Activated gamma-delta T cell (primary cell): ENCODE measurements at places on chromosomes 7 and 10.

DNA sequence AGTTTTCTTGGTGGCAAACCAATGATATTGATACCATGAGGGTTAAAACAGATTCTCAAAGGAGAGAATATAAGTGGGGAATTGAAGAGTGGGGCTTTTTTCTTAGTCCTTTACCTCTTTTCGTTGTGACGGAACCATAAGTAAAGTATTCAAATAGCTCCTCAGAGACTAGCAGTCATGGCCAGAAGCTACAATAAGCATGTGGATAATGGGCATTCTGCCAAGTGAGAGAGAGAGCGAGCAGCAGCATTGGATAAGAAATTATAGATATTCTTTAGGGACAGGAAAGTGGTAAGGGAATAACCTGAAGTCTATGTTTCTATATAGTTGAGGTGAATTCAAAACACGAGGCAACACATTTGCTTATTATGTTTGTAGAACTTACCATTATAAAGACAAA lies 235.1 kb downstream of the SEMA3E start:
- no peak for DNase-seq

GRCh38 chr10:25226775-25227682 lies 52.2 kb downstream of the GPR158 start:
- no peak for DNase-seq

DNA sequence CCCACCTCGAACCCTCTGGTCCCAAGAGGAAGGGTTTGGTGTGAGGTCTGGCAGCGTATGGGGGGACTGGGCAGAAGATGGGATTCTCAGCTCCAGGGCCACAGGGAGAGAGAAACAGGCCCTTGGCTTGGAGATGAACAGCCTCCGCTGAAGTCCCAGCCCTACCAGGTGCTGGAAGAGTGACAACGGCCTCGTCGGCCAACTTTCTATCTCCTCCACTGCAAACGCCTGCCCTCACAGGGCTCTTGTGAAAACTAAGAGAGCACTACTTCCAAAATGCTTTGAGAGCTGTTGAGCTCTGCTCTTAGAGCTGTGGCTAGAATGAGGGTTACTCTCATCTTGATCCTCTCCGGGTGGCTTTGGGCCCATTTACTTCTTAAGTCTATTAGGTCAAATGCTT lies 63.5 kb downstream of the AFAP1L2 start:
- no peak for DNase-seq

GRCh38 chr7:149725426-149725821 lies 48.0 kb downstream of the ZNF467 start:
- DNase-seq = no peak

DNA sequence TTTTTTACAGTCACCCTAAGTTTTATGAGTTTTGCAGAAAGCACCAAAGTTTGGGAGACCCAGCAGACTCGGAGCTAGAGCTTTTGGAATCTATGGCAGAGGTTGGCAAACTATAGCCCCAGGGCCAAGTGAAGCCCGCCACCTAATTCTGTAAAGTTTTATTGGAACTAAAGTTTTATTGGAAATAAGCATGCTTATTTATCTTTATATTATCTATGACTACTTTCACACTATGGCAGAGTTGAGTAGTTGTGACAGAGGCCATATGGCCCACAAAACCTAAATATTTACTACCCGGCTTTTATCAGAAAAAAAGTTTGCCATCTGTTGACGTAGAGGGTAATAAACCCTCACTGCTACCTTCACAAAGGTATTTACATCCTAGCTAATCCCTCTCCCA lies 267.6 kb downstream of the GPAM start:
- no peak for DNase-seq

DNA sequence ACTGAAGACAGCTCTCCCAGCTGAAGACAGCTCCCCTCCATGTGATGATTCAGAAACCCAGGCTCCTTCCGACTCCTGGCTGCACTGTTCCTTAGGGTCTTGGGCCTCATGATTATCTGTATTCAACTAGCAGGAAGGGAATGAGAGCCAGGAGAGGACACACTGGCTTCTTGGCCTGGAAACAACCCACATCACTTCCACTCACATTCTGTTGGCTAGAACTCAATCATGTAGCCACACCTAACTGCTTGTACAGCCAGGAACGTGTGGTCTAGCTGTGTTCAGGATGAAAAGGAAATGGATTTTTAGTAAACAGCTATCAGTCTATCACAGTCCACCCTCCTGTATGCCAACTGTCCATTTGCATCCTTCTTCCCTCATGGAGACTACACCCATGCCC lies 30.5 kb upstream of the XPNPEP1 start:
- DNase-seq = no peak

DNA sequence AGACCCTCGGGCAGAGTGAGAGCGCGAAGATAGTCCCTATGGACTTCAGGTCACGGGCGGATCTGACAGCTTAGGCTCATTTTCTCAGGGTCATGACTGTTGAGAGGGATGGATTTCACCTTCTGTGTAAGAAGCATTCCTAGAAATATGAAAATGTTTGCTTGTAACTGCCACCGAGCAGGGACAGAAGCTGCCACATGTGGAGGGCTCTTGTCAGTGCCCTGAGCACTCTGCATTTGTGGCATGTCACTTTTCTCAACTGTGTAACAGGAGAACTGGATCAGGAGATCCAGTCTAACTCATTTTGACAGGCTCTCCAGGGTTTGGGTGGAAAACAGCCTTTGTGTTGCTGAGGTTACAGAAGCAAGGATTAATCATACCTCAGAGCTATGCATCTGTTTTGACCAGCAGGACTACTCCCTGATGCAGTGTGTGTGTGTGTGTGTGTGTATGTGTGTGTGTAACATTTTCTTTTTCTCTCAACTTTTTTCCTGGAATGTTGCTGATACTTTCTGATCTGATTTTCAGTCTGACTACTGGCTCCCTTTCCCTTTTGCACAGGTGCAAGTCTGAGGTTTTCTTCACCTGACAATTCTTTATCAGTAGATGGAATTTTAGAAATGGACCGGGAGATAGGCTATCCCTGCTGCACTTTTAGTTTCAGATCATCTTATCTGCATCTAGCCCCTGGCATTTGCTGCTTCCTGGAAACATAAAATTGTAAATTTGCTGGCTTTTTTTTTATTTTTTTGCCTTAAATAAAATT lies 183.3 kb downstream of the STK31 start:
- no peak for DNase-seq

DNA sequence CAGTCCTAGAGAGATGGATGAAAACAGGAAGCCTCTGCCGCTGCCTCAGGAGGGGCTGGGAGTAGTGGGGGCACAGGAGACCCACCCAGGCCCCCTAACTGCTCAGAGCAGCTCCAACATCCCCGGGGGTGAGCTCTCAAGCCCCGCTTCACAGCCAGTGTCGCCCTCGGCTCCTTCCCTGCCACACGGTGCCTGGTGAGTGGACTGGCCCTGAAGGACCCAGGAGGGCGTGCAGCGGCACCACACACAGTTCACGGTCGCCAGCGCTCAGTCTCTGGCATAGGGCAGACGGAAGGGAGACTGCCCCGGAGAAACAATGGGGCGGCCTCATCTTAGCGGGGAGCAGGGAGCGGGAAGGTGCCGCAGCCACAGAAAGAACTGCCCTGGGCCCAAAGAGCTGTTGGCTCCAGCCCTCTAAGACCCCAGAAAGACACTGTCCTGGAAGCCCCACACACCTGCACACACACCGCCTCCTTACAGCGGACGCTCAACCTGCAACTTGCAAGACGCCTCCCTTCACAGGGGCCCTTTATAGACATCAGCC lies 1.2 kb downstream of the CLDN15 start:
- no peak for DNase-seq

DNA sequence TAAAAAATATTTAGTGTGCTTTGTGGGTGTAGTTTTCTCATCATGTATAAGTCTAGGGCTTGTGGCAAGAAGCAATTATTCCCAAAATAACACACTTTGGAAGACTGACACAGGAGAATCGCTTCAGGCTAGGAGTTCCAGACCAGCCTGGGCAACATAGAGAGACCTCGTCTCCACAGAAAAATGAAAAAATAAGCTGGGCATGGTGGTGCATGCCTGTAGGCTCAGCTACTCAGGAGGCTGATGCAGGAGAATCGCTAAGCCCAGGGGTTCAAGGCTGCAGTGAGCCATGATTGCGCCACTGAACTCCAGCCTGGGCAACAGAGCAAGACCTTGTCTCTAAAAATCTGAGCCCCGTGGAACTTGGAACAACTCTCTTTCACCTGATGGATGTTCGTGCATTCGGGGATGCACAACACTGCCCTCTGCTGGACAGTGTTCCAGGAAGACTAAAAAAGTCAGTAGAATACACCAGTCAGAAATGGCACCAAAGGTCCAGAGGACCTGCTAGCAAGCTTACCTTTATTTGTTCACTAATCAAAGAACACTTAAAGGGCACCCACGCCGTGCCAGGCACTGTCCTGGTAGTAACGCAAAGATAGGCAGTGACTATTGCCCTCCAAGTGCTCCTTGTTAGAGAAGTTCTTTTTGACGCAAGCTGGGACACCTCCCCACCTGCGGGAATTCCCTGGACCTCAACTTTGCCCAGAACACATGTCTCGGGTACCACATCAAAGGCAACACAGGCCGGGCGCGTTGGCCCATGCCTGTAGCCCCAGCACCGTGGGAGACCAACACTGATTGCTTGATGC lies 81.9 kb upstream of the CALN1 start:
- DNase-seq = no peak

- no peak for DNase-seq
These were observed 123.1 kb upstream of the CCDC6 start for GRCh38 chr10:60029475-60029874.

DNA sequence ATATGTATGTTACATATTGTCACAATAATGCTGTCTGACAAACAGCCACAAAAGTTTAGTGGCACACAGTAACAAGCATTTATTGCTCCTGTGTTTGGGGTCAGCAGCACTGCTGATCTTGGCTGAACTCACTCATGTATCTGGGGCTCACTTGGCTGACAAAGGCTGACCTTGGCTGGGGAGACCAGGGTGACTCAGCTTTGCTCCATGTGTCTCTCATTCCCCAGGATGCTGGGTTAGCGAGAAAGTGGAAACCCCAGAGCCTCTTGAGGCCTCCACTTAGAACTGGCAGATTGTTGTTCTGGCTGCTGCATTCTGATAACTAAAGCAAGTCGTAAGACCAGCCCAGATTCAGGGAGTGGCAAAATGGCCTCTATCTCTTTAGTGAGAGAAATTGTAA lies 217.3 kb upstream of the HABP2 start:
- DNase-seq = no peak

DNA sequence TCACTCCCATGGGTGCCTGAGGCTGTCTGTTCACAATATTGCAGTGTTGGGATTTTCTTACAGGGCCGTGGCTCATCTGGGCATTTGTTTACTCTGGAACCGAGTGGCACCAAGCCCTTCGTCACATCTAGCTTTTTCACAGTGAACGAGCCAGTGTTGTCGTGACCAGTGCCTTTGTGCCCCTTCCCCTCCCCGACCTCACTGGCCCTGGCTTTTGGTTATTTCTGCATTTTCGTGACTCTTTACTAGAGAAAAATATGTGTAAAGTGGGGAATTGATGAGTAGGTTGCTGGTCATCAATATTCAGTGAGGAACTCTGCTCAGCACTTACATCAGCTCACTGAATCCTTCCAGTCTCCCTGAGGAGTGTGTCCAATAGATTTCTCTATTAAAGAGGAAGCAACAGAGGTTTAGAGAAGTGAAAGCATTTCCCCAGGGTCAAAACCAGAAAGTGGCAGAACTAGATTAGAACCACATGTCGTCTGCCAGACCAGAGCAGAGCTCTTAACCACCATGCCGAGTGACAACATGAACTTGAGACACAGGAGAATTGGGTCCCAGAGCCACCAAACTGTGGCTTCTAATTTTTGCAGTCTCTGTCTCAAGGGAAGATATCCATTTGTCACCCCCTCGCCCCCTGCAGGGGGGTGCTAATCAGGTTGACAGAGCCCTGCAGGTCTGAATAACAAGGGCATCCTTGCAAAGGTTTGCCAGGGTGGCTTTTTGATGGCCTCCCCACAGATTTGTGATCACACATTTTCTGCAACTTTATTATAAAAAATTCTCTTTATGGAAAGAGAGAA lies 125.3 kb downstream of the CHN2 start:
- no peak for DNase-seq

DNA sequence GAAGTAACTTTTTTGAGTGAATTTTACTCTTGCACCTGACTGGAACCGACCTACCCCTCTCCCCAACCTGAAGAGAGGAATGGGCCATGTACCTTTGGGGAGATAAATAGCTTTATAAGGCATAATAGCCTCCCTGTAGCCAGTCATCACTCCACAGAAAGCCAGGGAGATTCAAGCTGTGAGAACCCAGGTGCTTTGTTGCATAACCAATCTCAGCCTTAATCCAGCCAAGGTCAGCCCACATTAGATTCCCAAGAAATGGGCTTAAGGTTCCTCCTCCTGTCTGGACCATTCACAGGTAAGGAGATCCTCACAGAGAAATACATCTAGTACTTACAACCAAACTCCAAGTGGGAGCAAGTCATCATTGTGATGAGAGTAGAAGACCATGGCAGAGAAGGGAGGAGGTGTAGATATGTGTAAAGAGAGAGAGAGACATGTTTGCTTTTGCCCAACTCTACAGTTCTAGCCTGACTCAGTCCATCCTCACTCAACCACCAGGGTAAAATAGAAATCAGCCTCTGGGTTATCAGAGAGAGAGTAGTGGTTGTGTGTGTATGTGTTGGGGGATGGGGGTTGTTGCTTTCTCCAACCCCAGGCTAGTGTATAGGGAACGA lies 23.6 kb downstream of the SKIDA1 start:
- no peak for DNase-seq

DNA sequence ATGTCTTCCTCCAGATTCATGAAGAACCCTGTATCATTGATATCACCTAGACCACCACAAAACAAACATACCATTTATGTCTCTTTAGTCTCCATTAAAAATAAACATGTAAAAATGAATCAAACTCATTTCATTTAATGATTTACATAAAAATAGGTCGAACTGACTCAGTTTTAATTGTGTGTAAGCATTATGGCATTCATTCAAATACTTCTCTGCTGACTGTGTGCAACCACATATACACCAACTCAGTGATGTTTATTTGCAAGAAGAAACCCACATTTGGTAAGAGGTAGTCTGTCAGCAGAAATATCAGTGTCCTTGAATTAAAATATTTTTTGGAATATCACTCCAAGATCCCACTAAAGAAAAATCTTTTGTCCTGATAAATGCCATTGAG lies 30.5 kb downstream of the ABCB1 start:
- no peak for DNase-seq

DNA sequence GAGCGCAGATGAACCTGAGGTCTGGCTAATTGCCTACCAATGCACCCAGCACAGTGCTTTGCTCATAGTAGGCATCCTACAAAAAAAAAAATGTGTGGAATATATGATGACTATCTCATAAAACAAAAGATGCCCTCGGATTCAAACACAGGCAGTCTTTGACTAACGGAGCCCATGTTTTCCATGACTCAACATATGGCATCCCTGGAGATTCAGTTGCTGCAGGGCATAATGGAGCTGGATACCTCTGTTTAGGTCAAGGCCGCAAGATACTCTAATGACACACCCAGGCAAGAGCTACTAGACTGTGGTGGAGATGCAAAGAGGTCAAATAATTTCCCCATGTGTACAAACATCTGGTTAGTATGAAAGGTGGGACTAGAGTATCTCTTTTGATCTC lies 16.3 kb downstream of the CUBN start:
- no peak for DNase-seq

- no peak for DNase-seq
These were observed 599.6 kb upstream of the C7orf33 start for GRCh38 chr7:147990942-147991341.
